ENCODE measurements at places on chromosomes 7 and 10.

DNA sequence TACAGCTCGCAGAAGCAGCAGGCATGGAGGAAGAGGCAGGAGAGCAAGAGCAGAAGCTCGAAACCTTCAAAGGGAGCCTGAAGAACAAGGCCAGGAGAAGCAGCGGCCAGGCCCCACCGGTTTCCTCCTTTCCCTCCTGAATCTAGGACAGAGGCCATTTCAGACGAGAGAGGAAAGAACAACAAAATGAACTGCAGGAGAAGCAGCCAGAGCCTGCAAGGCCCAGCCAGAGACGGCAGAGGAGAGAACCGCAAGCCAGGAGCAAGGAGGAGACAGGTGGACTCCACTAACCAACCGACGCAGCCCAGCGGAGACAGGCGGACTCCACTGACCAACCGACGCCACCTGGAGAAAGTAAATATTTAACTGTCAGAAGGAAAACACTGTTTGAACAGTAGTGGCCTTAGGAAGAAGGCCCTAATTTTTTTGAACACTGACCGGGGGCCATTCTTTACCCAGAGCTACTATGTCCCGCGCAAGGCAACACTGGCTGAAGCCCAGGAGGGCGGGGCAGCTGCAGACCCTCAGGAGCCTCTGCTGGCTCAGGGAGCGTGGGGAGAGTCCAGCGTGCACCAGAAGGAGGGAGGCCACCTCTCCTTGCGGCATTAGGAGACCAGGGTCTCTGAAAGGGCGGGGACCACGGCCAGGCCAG, 559.2 kb downstream of the PTPRN2 start:
- DNase-seq, result no peak

DNA sequence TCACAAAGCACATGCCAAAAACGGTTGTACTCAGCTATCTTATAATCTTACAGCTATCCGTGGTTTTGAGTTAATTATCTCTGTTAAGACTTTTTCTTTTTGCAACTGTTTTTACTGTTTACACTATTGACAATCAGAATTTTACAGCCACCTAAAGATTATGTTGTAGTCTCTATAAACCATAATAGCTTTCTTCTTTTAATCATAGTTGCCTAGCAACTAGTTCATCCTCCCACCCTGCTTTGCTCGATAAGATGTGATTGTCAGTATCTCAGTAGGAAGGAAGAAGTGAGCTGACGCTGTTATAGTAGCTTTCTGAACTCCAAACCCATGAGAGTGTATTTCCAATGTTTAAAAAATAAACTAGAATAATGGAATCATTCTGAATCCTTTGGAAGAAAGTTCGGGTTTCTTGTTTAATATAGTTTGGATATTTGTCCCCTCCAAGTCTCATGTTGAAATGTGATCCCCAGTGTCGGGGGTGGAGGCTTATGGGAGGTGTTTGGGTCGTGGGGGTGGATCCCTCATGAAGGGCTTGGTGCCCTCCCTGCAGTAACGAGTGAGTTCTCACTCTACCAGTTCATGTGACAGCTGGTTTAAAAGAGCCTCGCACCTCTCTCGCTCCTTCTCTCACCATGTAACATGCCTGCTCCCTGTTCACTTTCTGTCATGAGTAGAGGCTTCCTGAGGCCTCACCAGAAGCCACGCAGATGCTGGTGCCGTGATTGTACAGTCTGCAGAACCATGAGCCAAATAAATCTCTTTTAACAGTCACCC, 68.1 kb downstream of the SVOPL start:
- peak; percentile 62 for DNase-seq

DNA sequence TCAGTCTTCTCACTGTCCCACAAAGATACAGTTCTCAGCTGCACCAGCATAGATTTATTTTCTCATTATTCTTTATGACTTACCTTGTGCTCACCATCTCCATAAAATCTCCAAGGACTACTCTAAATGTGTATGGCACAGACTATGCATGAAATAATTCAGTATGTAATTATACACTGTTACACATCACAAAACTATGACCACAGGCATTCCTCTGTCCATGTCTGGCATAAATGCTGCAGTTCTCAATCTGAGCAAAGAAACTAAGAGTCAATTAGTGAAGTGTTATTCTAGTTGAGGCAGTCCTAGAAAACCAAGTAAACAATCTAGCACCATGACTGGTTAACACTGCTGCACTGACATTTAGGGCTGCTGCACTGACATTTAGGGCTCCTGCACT, 2.7 kb downstream of the CYCS start:
- no peak for DNase-seq

DNA sequence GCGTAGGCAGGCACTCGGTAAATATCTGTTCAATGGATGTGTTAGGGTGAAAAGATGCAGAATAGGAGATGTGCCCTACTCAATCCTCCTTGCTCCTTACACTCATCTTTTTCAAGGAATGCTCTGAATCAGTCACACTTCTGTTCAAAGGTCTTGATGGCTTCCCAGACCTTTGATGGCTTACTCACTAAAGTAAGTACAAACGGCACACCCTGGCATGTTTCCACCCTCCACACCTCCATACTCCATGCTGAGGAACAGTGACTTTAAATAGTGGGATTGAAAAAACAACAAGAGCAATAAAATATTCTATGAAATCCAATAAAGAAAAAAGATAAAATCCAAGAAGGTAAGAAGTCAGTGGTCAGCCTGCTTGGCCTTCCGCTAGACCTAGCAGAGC, 569.2 kb downstream of the SORCS1 start:
- DNase-seq, result no peak
